ENCODE measurements at places on chromosomes 5 and 9.

DNA sequence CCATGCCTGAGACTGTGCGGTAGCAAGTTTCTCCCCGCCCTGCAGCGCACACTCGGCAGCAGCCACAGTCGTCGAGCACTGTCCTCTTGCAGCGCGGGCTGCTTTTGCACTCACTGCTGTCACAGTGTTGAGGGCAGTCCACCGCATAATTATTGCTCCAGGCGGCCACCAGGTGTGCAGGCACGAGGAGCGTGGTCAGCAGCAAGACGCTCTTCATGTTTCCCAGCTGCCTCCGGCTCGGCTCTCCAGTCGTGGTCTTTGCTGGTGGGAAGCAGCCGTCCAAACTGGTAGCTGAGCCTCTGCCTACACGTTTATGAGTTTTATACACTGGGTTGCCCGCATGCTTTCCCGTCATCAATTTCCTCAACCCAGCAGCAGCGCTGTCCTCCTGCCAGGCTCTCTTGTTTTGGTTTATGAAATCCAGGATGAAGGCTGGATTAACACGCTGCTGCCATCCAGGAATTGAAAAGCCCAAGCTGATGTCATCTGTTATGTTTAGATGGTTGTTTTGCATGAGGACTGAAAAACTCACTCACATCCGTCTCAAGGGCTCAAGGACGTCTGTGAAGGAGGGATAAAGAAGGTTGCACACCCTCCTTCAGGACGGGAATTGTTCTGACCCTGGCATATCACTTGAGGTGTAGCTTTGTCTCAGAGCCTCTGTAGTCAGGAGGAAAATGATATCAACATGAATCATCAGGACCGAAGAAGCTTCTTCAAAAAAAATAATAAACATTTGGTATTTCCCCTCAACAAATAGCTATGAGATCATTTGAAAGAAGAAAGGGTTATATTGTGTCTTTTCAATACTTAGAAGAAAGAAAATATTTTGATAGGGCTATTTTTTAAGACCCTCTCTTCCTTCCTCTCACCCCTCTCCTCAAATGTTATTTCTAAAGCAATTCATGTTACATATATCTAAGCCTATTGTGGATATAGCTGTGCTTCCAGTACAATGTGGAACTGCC is at the start of gene ESM1:
Gene ESM1 (minus strand): TSS at position 293 of the 968 bp plus-strand sequence. CDS start 76 bp downstream, at position 217.
- peak within 1 kb of the TSS; percentile 44 for H3K27ac ChIP-seq
- H3K4me3 ChIP-seq = peak within 1 kb of the TSS; percentile 13
- H3K36me3 ChIP-seq = no peaks in the 10 kb centered on the region
- peaks cover 41% of the 10 kb centered on the region for H3K4me1 ChIP-seq
- no peak for DNase-seq

- no peak overlapping the region for H3K4me3 ChIP-seq
- no peaks in the 10 kb centered on the region for H3K27me3 ChIP-seq
- H3K36me3 ChIP-seq = no peaks in the 10 kb centered on the region
- no peak overlapping the region for H3K27ac ChIP-seq
- peaks cover 9% of the 10 kb centered on the region for H3K4me1 ChIP-seq
These were observed 14.0 kb downstream of the IL33 start for GRCh38 chr9:6229619-6230018.

GRCh38 chr5:64502196-64502595 is 3.6 kb upstream of the RGS7BP start:
- H3K36me3 ChIP-seq = no peaks in the 10 kb centered on the region
- H3K4me1 ChIP-seq = peaks cover 28% of the 10 kb centered on the region
- no peak overlapping the region for H3K27ac ChIP-seq
- H3K4me3 ChIP-seq = no peak overlapping the region
- peaks cover 51% of the 10 kb centered on the region for H3K27me3 ChIP-seq
- no peak for DNase-seq

DNA sequence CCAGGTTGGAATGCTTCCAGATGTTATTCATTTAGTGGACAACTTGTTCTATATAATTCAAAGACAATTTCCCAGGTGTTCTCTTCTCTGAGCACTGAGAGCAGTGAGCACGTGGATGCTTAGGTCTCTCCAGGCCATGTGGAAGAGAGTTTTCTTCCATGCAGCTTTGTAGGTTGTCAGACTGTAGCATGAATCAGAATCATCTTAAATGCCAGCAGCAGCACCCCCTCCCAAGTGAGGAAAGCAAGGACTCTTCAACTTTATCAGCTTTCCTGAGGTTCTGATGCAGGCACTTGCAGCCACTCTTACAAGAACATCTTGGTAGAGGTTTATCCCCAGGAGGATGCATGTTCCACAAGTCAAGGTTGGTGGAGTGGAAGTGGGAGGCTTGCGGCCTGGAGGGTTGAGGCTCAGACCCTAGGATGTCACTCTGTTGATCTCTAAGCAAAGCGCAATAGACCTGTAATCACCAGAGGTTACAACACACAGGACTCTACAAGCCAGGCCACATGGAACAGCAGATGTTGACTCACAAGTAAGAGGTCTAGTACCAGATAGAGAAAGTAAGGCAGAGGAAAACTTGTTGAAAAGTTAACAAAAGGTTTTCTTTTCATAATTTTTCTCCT is 47.7 kb downstream of the UGCG start:
- no peak overlapping the region for H3K27ac ChIP-seq
- no peak overlapping the region for H3K4me3 ChIP-seq
- no peaks in the 10 kb centered on the region for H3K36me3 ChIP-seq

DNA sequence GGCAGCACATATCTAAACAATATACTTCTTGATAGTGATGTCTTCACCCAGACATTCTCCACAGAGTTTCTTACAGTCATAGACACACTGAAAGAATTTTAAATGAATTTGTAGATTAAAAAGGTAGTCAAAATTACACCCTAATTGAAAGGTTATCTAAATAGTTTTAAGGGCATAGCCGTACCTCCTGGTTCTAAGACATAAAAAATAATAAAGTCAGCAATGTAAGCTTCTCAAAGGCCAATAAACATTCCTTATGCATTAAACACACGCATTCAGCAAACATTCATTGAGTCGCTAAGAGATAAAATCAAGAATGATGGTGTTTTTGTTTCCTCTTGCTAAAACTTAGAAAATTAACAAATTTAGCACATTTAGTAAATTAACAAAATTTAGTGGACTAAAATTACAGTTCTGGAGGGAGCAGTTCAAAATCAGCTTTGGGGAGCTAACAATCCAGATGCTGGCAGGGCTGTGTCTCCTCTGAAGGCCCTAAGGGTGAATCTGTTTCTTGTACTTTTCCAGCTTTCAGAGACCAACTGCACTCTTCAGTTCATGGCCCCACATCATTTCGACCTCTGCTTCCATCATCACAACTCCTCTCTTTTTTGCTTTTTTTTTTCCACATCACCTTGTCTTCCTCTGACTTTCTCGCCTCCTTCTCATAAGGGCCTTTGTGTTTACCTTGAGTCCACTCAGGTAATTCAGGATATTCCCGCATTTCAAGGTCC is 516.5 kb downstream of the DNAH5 start:
- DNase-seq = no peak
- H3K27ac ChIP-seq = peak overlapping the region; percentile 4
- H3K27me3 ChIP-seq = no peaks in the 10 kb centered on the region
- no peak overlapping the region for H3K4me3 ChIP-seq

- DNase-seq = no peak
- H3K27ac ChIP-seq = no peak overlapping the region
- no peak overlapping the region for H3K4me3 ChIP-seq
- no peaks in the 10 kb centered on the region for H3K27me3 ChIP-seq
- H3K4me1 ChIP-seq = no peaks in the 10 kb centered on the region
These were observed 42.2 kb upstream of the FSD1L start for GRCh38 chr9:105405514-105406131.

- no peaks in the 10 kb centered on the region for H3K27me3 ChIP-seq
- peak overlapping the region; percentile 84 for H3K4me3 ChIP-seq
- peak overlapping the region; percentile 70 for H3K27ac ChIP-seq
- H3K36me3 ChIP-seq = peaks cover 5% of the 10 kb centered on the region
- H3K4me1 ChIP-seq = peaks cover 29% of the 10 kb centered on the region
These were observed 586 bp downstream of the HMGXB3 start for GRCh38 chr5:150000990-150001659.

GRCh38 chr5:68565427-68565826 is 349.9 kb downstream of the PIK3R1 start:
- no peak overlapping the region for H3K4me3 ChIP-seq
- peaks cover 21% of the 10 kb centered on the region for H3K36me3 ChIP-seq
- peaks cover 15% of the 10 kb centered on the region for H3K4me1 ChIP-seq
- no peak overlapping the region for H3K27ac ChIP-seq
- no peak for DNase-seq
- H3K27me3 ChIP-seq = no peaks in the 10 kb centered on the region

- H3K27ac ChIP-seq = no peak overlapping the region
- H3K36me3 ChIP-seq = no peaks in the 10 kb centered on the region
- H3K4me3 ChIP-seq = no peak overlapping the region
- peaks cover 18% of the 10 kb centered on the region for H3K27me3 ChIP-seq
These were observed 321.0 kb downstream of the ACTL7B start for GRCh38 chr9:108534741-108535140.

DNA sequence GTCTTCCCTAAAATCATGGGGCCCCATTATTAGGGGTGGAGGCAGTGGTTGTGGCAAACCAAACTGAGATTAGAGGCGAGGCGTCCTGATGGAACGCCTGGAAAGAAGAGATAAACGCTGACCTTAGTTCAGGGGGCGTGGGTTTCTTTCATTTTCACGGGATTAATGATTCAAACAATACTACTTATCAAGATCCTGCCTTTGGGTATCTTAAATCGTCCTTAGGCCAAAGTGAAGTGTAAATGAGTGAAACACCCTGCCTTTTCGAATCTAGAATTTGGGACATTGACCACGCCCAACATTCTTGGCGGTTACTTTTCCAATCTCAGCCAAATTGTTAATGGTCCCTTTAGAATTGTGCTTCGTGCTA is 1.0 kb upstream of the UBTD2 start:
- peak overlapping the region; percentile 93 for H3K27ac ChIP-seq
- no peaks in the 10 kb centered on the region for H3K36me3 ChIP-seq

DNA sequence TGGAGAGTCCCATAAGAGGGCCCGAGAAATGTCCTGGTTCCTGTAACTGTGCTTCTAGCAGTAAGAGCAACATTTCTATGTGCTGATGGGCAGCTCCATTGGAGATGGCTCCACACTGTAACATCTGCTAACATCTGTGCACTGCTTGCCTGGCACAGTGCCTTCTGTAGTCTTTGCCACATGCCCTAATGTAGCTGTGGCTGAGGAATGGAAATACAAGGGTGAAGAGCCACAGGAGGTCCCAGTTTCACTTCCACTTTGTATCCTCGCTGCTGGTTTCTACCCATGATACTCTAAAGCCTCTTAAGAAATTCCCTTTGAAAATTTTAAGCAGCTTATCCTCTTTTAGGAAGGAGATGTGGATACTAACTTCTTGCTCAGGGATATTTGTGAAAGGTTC is 97.4 kb downstream of the HOMER1 start:
- DNase-seq = no peak
- H3K27me3 ChIP-seq = no peaks in the 10 kb centered on the region
- H3K27ac ChIP-seq = no peak overlapping the region
- no peaks in the 10 kb centered on the region for H3K4me1 ChIP-seq

DNA sequence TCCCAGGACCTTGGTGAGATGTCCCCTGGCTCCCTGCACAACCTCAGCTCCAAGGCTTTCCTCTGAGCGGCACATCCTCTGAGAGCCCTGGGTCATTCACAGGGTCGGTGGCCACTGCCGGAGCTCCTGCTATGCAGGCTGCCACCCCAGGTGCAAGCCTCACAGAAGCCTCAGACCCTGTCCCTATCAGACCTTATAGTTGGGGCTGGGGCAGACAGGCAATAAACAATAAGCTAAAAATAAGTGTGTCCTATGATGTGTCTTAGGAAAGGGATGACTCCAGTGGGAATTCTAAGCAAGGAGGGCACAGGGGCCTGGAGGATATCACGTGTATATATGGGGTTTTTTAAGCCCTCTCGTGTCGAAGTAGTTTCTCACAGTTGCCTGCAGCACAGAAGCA is 91.3 kb downstream of the SYK start:
- H3K36me3 ChIP-seq = no peaks in the 10 kb centered on the region
- no peaks in the 10 kb centered on the region for H3K27me3 ChIP-seq
- peaks cover 7% of the 10 kb centered on the region for H3K4me1 ChIP-seq

GRCh38 chr9:16436545-16436944 is 433.9 kb downstream of the BNC2 start:
- DNase-seq = no peak
- H3K27me3 ChIP-seq = no peaks in the 10 kb centered on the region
- H3K4me3 ChIP-seq = no peak overlapping the region
- peaks cover 9% of the 10 kb centered on the region for H3K4me1 ChIP-seq

DNA sequence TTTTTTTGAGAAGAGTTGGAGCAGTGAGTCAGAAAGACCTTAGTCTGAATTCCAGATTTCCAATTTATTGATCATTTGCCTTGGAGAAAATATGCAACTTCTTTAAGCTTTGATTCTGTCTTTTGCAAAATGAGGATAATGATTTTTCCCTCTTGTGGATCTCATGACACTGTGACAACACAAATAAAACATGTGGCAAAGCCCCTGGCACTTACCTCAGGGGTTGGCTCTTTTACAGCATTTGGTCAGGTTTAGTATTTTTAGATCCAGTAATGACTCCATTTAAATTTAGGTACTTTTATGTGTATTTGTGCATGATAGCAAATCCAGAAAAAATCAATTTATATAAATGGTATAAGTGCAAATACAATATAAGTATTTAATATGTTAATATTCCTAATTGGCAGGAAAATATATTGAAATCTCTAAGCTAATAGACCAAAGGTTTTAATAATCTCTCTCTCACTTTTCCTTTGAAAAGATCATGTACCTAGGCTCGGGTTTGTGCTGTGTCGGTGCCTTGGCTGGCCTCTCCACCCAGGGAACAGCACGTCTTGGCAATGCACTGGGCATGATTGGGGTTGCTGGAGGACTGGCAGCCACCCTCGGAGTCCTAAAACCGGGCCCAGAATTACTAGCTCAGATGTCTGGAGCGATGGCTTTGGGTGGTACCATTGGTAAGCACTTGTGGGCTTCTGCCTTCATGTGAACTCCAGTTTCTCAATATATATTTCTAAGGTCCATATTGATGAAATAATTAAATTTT is 49.7 kb downstream of the NNT start:
- no peak for DNase-seq
- peaks cover 11% of the 10 kb centered on the region for H3K4me1 ChIP-seq
- H3K4me3 ChIP-seq = no peak overlapping the region
- peaks cover 23% of the 10 kb centered on the region for H3K36me3 ChIP-seq

DNA sequence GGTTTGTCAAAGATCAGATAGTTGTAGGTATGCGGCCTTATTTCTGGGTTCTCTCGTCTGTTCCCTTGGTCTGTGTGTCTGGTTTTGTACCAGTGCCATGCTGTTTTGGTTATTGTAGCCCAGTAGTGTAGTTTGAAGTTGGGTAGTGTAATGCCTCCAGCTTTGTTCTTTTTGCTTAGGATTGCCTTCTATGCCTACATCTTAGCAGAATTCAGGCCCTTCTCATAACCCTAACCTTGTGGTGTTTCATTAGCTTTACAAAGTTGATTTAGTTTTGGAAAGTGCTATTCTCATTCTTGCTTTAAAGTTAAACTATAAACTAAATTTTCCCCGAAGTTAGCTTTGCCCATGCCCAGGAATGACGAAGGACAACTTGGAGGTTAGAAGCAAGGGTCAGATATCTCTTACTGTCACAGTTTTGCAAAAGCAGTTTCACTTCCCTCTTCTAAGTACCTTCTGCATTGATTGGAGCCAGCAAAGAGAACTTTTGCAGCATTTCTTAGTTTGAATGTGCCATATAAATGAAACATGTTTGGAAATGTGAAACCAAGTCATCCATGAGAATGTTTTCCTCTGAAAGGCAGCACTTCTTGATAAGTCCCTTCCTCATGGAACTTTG is 274.3 kb upstream of the DMRT1 start:
- H3K4me1 ChIP-seq = peaks cover 33% of the 10 kb centered on the region
- no peak overlapping the region for H3K4me3 ChIP-seq
- DNase-seq = no peak
- no peak overlapping the region for H3K27ac ChIP-seq

Measured in mesothelial cell of epicardium (in vitro differentiated cells).